K562 (cell line): ENCODE measurements at places on chromosomes 16 and 17. TPM values are rescaled to one million over a fixed set of nuclear protein-coding genes. Genes with fewer than 3 reads are reported as not detected.

GRCh38 chr17:46160169-46160568, 33.1 kb downstream of the KANSL1 start:
- no peak overlapping the region for H3K27ac ChIP-seq
- H3K4me3 ChIP-seq, result no peak overlapping the region
- no peak for DNase-seq

- no peaks in the 10 kb centered on the region for H3K27me3 ChIP-seq
- H3K4me3 ChIP-seq, result no peak overlapping the region
- H3K4me1 ChIP-seq, result no peaks in the 10 kb centered on the region
- H3K27ac ChIP-seq, result no peak overlapping the region
- no peak for DNase-seq
- H3K36me3 ChIP-seq, result peaks cover 63% of the 10 kb centered on the region
Observed at GRCh38 chr17:61856035-61856434, 7.3 kb downstream of the BRIP1 start.

DNA sequence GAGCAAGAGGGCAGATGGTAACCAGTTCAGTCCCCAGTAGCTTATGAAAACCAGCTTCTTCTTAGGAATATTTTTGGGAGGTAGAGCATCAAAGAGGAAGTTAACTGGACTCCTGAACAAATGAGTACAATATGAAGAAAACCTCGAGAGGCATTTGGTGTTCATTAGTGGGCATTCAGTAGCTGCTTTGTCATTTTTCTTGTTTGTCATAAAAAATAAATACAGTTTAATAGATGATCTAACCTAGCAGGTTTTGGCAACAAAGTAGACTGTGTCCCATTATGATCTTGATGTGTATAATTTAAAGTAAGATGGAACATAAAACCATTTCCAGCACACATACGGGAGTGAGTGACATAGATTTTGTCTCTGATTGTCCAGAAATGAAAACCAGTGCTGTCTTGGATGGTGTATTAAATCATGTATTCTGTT, 173.1 kb downstream of the HS3ST3A1 start:
- DNase-seq, result no peak
- H3K4me3 ChIP-seq, result no peak overlapping the region
- no peaks in the 10 kb centered on the region; the same call in 1 of the 2 replicates for H3K4me1 ChIP-seq
- H3K36me3 ChIP-seq, result no peaks in the 10 kb centered on the region

KRT28 gene
- not detected in 2 replicates for total RNA-seq

STAT5B gene
- total RNA-seq, result 134 TPM in 2 replicates

NXN gene
- total RNA-seq, result 0.27 and 0.34 TPM in 2 replicates
